ENCODE measurements at places on chromosomes 13 and 19.

GRCh38 chr13:110135977-110136597 lies 170.9 kb downstream of the COL4A1 start:
- DNase-seq = no peak

- no peak for DNase-seq
Observed at GRCh38 chr19:6724631-6725492, 4.4 kb upstream of the C3 start.

DNA sequence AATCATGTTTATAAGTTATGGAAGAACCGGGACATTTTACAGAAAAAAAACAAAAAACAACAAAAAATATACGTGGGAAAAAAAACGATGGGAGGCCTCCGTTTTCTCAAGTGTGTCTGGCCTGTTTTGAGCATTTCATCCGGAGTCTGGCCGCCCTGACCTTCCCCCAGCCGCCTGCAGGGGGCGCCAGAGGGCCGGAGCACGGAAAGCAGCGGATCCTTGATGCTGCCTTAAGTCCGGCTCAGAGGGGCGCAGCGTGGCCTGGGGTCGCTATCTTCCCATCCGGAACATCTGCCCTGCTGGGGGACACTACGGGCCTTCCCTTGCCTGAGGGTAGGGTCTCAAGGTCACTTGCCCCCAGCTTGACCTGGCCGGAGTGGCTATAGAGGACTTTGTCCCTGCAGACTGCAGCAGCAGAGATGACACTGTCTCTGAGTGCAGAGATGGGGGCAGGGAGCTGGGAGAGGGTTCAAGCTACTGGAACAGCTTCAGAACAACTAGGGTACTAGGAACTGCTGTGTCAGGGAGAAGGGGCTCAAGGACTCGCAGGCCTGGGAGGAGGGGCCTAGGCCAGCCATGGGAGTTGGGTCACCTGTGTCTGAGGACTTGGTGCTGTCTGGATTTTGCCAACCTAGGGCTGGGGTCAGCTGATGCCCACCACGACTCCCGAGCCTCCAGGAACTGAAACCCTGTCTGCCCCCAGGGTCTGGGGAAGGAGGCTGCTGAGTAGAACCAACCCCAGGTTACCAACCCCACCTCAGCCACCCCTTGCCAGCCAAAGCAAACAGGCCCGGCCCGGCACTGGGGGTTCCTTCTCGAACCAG lies 1.8 kb upstream of the APOE start:
- peak; percentile 67 for DNase-seq

GRCh38 chr13:31263346-31263745 lies 63.6 kb downstream of the B3GLCT start:
- no peak for DNase-seq

GRCh38 chr13:95902741-95903140 lies 150.5 kb downstream of the UGGT2 start:
- DNase-seq = no peak

GRCh38 chr13:110824702-110825300 lies 90.1 kb downstream of the ANKRD10 start:
- no peak for DNase-seq

DNA sequence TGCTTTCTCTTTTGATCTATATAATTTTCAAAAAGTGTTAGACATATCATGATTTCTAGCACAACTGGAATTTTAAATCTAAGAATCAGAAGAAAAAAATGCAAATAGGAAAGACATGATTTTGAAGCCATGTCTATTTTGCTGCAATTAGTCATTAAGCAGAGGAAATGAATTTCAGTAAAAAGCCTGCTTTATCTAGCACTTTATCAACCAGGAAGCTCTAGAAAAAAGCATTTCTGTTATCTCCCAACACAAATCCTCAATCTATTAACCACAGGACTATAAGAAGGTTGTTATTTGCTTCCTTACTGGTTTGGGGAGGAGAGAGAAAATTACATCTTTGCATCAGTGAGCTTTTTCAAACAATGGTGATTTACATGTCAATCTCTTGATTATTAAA lies 716.7 kb downstream of the DIAPH3 start:
- DNase-seq = no peak

- DNase-seq = peak; percentile 75
Observed at GRCh38 chr13:32947411-32948276, 68.6 kb upstream of the KL start.

DNA sequence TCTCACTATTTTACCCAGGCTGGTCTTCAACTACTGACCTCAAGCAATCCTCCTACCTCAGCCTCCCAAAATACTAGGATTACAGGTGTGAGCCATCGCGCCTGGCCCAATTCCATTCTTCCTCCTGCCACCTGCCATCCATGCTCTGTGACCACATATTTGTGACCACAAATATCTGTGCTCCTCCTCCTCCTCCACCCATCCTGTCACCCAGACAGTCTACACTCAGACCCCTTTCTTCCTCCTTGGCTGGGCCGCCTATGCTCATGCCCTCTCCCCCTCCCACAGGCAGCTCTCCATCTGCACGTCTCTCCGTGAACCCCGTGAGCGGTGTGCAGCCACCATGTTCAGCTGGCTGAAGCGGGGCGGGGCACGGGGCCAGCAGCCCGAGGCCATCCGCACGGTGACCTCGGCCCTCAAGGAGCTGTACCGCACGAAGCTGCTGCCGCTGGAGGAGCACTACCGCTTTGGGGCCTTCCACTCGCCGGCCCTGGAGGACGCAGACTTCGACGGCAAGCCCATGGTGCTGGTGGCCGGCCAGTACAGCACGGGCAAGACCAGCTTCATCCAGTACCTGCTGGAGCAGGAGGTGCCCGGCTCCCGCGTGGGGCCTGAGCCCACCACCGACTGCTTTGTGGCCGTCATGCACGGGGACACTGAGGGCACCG lies 3.2 kb downstream of the EHD2 start:
- no peak for DNase-seq

GRCh38 chr19:46602392-46603194 lies 1.5 kb downstream of the CALM3 start:
- DNase-seq = peak; percentile 68
